Breast epithelium (tissue), 4 donors: ENCODE measurements at places on chromosomes 5 and 9.

- no peak for DNase-seq
These were observed 78.8 kb downstream of the PDE6A start for GRCh38 chr5:149865746-149866145.

GRCh38 chr9:16619914-16620520, 250.5 kb downstream of the BNC2 start:
- no peak for DNase-seq

- DNase-seq: no peak
These were observed 38.3 kb downstream of the NEK6 start for GRCh38 chr9:124296094-124296493.

- DNase-seq: no peak
These were observed 58.5 kb downstream of the CSF2 start for GRCh38 chr5:132132138-132132537.

DNA sequence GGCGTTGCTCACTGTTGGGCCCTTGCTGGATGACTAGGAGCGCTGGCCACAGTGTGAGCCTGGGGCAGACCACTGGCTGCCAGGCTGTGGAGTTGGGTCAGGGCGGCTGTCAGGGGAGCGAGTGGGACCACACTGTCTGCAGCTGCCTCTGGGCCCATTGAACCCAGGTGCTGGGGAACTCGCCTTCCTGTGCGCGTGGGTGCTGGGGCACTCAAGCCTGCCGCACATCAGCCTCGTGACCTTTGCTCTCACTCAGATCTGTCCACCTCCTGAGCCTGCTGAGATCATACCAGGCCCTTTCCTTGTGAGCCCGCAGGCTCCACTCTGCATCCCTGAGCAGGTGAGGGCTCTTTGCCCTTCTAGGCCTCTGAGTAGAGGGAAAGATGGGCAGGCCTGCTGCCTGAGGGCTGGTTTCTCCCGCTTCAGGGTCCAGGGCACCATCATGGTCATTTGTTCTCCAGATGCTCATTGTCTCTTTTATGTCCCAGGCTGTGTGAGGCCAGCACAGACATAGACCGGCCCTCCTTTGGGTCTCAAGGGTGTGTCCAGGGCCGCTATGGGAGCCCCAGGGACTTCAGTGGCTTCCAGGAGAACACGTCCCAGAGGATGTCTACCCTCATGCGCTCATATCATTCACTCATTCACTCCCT, 26.5 kb downstream of the WNK2 start:
- DNase-seq: no peak

GRCh38 chr9:129414377-129414992, 206.4 kb downstream of the C9orf50 start:
- DNase-seq: no peak
